LHCN-M2 (cell line): ENCODE measurements at places on chromosomes 7 and 10. TPM values are rescaled to one million over a fixed set of nuclear protein-coding genes. Genes with fewer than 3 reads are reported as not detected.
A peak's percentile ranks its signal among the peaks of the same experiment; 100 is the strongest.

ZNF239 gene
- 4.1 and 4.9 TPM in 2 replicates for total RNA-seq

TEX47 gene
- not detected in 2 replicates for total RNA-seq

- DNase-seq = peak; percentile 24
Observed at GRCh38 chr10:94069884-94070283, 76.2 kb downstream of the PLCE1 start.

DNA sequence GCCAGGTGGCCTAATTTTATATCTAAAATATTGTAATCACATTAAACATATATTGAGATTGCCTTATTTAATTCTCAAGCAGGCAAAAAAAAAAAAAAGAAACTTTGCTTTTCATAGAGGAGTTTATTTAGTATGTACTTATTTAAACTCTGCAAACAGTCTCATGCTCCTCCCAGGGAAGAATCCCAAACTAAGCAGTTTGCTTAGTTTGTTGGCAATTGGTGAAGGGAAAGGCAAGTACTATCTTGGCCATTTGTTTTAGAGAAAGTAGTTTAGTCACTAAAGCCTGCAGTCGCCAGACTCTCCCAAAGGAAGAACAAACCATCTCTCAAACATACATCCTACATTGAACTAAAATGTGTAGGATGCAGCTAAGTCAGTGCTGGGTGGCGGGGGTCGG, 226.8 kb downstream of the CDC14C start:
- DNase-seq = no peak

- peak; percentile 34 for DNase-seq
Observed at GRCh38 chr10:112361951-112362751, 11.8 kb upstream of the ACSL5 start.

DNA sequence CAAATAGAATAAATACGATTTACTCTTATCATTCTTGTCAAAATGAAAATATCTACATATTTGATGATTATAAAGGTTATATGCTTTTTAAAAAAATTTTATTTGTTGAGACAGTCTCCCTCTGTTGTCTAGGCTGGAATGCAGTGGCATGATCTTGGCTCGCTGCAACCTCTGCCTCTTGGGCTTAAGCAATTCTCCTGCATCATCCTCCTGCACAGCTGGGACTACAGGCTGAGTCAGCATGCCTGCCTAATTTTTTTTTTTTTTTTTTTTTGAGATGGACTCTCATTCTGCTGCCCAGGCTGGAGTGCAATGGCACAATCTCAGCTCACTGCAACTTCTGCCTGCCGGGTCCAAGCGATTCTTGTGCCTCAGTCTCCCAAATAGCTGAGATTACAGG, 48.9 kb downstream of the PUS7 start:
- peak; percentile 91 for DNase-seq

GRCh38 chr10:79146611-79147130, 77.9 kb downstream of the ZMIZ1 start:
- no peak for DNase-seq

DNA sequence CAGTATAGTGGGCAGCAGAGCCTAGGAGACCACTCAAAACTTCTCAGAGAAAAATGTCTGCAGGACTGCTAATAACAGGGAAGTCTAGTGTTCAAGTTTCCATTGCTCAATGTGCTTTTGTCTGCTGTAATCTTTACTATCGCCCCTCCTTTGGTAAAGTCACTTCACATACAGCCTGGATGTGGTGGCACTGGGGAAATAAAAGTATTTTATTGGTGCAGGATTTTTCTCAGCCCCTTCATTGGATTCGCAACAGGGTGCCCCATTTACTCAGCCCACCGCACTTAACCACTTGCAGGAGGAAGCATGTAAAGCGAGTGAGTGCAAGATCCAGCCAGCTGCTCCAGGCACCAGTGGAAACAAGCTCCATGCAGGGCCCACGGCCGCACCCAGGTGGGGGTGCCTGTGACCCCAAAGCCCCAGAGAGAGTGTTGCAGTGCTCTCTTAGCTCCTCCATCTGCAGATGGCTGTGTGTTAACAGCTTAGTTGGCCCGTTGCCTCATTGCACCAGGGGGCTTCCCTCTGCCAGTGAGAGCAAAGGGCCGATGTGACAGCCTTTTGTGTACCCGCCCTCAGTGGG, 163.5 kb upstream of the TMEM72 start:
- no peak for DNase-seq

- no peak for DNase-seq
Observed at GRCh38 chr7:10076660-10077300, 896.9 kb upstream of the PHF14 start.

- no peak for DNase-seq
Observed at GRCh38 chr10:83961620-83962019, 177.7 kb upstream of the GHITM start.

- DNase-seq = peak; percentile 70
Observed at GRCh38 chr7:55191926-55192692, 173.0 kb upstream of the LANCL2 start.

DNA sequence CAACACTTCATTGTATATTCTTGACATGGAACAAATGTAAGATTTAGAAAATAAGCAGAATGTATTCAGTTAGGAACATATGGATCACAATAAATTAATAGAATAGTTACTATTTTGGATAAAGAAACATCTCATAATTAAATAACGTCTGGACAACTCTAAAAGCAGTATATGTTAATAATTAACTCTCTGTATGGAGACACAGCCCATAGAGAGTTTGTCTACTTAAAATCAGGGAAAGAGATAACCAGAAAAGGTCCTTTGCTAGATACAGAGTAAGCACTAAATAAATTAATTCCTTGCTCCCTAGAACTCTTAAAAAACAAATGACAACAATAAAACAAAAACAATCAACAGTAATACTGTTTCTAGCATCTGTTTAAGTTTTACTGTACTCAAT, 184.4 kb upstream of the THSD7A start:
- no peak for DNase-seq

DNA sequence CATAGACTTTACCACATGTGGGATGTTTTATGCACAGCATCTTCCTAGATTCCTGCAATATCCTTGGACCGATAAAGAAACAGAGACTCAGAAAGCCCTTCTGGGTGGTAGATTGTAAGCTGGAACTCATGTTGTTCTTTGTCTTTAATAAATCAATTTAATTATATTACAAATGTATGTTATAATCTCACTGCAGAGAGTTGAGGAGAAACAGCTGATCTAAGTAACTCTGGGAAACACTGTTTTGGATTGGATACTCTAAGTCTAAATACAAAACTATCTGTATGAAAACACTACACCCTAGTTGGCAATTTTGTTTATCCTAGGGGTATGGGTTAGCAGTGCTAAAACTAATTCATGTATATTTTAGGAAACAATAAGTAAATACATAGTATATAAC, 1015.2 kb downstream of the XPNPEP1 start:
- no peak for DNase-seq

DNA sequence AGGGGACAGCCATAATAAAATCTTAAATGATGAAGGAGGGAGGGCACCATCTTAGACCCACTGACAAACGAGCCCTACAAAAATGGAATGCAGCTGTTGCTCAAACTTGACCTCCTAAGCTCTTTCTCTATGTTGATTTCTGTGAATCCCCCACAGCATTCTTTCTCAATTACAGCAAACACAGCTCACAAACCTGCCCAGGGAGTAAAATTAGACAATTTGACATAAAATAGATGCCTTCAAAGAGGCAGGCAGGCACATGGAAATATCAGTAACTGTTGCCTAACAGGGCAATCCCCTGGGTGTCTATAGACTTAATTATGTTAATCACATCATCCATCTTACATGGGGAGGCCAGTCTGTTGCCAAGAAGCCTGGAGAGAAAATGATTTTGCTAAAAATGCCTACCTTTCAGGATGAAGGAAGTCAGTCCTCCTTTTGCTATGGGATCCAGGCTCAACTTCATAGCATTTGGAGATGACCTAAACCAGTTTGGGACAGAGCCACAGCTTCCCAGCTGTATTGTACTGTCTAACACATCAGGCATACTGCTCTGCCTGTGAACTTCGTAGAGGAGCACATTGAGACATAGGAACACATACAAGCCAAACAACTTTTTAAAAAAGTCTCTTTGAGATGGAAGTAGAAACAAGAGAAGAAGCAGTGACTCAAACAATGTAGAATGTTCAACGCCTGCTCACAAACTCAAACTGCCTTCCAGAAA, 1177.4 kb downstream of the SORCS1 start:
- DNase-seq = no peak

GRCh38 chr7:40097728-40098127, 36.7 kb downstream of the MPLKIP start:
- DNase-seq = no peak

GRCh38 chr10:69570050-69570816, 3.0 kb downstream of the NEUROG3 start:
- DNase-seq = no peak

- no peak for DNase-seq
Observed at GRCh38 chr7:260441-261281, 29.3 kb upstream of the FOXL3 start.

SMO gene
- total RNA-seq = 1.8 and 2.2 TPM in 2 replicates

- no peak for DNase-seq
Observed at GRCh38 chr7:682810-683209, 43.7 kb upstream of the DNAAF5 start.

DNA sequence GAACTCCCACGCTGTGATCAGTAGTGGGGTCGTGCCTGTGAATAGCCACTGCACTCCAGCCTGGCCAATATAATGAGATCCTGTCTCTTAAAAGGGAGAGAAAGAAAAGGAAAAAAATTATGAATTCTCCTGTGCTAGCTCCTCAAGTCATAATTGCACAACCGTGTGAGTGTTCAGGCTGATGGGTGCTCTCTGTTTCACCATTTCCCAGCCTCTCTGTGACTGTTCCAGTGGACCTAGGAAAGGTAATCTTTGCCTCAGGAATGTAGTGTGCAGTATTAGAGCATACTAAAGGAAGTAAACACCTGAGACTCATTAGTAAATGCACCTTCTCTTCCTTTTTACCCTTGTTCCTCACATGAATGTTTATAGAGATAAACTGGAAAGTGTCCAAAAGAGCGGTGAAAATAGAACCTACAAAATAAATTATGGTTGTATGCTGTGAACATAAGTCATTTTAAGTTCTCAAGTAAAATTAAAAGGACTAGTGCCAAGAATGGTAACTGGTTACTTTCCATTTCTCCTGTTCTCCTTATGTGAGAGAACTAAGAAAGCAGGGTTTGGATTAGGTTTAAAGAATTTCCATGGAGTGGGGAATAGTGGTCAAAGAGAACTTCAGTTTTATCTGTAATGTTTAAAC, 42.7 kb downstream of the INPP5F start:
- no peak for DNase-seq

GRCh38 chr10:62112300-62112699, 156.3 kb downstream of the RTKN2 start:
- no peak for DNase-seq

C10orf90 gene
- 1.0 and 2.7 TPM in 2 replicates for total RNA-seq

GRCh38 chr7:96143495-96144259, 178.2 kb downstream of the SLC25A13 start:
- no peak for DNase-seq

GRCh38 chr7:39095875-39096619, 118.3 kb downstream of the POU6F2 start:
- DNase-seq = peak; percentile 4

C7orf57 gene
- total RNA-seq = 0.13 and 0.29 TPM in 2 replicates
